ENCODE measurements at places on chromosomes 3 and 15.

DNA sequence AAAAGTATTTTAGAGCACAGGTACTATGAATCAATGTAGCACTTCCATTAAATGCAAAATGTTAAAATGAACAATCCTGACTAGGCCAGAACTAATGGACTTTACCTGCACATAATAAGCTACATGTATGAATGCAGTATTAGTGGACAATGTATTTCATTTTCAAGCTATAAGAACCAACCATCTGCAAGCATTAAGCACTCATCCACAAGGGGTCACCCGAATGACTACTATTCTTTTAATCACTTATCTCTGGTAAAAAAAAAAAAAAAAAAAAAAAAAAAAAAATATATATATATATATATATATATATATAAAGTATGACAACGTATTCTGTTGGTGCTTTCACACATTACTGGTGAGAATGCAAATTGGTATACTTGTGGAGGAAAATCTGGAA is 7.2 kb downstream of the HERC1 start:
- DNase-seq: no peak

DNA sequence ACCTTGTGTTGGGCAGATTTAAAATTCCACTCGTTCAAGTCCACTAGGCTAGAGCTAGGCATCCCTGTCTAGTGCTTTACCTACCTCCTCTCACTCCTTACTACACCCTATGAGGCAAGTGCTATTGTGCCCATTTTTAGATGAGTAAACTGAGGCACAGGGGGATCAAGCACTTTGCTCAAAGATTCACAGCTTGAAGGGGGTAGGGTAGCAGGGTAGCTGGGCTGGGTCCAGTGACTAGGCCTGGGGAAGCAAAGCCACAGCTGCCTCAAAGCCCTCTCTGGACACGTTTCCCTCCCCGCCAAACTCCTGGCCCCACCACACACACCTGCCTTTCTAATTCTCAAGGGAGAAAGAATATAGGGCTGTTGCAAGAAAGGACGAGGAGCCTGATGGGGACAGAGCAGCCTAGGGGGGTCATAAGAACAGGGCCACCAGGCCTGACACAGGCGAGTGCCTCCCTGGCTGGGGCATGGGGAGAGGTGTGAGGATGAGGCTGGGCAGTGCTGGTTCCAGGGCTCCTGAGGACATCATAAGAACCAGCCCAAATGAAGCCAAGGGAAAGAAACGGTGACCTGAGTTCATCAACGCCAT is 34.8 kb upstream of the SFMBT1 start:
- DNase-seq: no peak

DNA sequence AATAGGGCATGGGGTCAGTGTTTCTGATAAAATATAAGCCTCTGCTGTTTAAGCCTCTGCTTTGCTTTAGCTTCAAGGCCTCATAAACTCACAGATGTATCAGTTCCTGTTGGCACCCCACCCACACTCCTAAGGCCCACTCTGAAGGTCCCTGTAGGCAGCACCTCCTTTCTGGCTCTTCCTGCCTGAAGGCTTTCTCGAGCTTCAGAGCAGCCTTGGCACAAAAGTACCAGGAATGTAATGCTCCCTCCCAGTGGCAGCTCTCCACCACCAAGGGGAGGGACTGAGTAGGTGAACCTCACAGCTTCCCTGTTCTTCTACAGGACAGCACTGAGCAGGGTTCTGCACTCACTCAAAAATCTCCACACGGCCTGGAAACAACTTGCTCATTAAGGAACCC is 102.2 kb downstream of the ABHD5 start:
- DNase-seq: no peak

DNA sequence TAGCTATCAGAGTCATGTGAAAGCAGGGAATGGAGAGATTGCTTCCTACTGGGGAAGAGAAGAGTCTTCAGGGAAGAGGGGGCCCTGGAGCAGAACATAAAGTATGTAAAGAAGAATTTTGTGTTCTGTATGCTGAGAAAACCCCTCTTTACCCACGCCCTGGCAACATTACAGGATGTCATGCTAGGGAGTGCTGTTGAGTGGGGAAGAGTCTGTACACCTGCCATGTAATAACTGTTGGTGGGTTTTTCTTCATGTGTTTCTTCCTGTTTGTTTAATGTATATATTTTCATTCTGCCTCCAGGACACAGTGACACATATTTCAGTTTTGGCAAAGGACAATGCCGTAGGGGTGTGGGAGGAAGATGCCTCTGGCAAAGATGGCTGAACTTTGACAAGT is 122.8 kb upstream of the LPP start:
- DNase-seq: no peak

DNA sequence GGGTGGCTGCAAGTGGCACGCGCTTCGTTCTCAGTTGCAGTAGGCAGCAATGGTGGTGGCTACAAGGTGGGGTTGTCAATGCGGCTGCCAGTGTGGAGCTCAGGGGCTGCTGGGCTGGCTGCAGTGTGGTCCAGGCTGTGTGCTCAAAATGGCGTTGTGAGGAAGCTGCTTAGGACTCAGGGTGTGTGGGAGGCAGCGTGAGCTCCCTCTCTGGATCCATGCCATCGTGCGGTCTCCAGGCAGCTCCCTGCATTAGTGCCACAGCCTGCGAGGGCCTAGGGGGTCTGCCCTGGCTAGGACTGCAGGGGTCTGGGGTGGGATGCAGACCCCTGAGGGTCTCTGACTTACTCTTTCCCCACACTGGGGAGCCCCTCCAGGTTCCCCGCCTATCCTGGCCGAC is 397.2 kb downstream of the OCA2 start:
- DNase-seq: no peak

DNA sequence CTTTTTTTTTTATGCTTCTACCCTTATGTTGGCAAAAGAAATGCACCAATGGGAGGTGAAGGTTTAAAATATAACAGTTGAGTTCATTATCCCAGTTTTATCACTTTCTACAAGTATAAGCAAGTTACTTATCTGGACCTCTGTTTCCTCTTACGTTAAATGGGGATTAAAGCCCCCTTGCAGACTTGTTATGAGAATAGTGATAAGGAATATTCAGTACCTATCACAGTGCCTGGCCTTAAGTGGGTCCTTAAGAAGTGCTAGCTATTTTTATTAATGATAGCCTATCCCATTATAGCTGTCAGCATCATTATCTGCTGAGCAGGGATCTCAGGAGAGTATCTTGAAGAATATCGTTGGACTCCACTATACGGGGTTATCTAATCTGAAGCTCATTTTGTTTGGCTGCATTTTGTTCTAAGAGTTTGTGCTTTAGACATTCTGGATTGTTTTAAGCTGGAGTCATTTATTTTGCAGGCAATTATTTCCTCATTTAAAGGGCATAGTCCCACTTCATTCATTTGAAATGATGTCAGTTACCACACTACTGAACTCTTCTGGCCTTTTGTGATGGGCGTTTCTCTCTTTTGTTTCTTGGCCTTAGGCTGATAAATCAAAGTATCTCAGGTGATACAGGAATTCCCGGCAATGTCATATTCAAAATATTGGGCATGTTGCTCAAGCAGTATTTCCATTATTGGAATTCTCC is 28.8 kb downstream of the RAB8B start:
- DNase-seq: no peak

DNA sequence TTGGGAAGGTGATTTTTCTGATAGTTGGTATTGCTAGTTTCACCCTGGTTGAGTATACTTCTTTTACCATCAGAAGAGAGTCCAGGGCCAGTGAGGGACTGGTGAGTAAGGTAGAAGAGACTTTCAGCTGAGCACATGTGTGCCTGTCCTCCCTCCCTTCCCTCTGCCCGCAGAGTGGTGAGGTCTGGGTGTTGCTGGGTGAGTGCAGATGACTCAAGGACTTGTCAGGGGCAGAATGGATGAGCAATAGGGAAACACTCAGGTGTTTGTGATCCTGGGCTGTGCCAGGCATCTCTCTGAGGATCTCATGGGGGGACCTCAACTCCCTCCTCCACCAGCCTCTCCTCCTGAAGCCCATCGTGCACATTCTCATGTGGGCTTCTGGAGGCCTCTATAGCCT is 76.0 kb upstream of the GSK3B start:
- DNase-seq: no peak

GRCh38 chr3:78004571-78004970 is 964.7 kb downstream of the ROBO2 start:
- no peak for DNase-seq

GRCh38 chr3:97901313-97902248 is 70.7 kb downstream of the RIOX2 start:
- no peak for DNase-seq

DNA sequence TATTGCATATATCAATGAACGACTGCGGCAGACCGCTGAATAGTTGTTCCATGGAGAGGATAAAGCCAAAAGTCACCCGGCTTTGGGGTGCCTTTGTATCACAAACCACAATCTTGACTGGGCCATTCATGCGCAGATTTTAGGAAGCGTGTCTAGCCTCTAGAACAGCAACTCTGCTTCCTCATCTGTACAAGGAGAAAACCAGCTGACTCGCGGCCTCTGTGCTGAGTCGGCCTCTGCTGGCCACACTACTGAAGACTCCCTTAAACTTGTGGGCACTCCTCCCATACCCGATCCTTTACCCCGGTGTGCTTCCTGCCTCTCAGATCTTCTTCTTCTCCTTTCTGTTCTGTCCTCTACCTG is 872 bp downstream of the DLEC1 start:
- DNase-seq: no peak

GRCh38 chr3:71515636-71516365 is 67.7 kb downstream of the FOXP1 start:
- DNase-seq: no peak

DNA sequence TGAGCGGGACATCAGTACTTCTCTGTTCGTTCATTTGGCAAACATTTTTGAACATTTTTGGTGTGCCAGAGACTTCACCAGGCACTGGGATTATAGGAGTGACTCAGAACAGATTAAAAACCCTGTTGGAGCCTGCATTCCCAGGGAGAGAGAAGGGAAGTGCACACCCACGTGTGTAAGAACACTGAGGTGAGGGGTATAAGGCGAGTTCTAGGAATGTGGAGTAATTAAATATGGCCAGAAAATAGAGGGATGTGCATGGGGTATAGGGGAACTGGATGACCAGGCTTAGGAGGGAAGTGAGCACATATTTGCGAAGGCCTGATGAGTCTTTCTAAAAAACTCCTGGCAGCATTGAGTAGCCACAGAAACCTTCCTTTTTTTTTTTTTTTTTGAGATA is 401.2 kb upstream of the C2CD4B start:
- no peak for DNase-seq

GRCh38 chr3:59262076-59262498 is 212.3 kb upstream of the CFAP20DC start:
- DNase-seq: no peak

- no peak for DNase-seq
These were observed 50.4 kb upstream of the IGSF11 start for GRCh38 chr3:119085070-119085439.

DNA sequence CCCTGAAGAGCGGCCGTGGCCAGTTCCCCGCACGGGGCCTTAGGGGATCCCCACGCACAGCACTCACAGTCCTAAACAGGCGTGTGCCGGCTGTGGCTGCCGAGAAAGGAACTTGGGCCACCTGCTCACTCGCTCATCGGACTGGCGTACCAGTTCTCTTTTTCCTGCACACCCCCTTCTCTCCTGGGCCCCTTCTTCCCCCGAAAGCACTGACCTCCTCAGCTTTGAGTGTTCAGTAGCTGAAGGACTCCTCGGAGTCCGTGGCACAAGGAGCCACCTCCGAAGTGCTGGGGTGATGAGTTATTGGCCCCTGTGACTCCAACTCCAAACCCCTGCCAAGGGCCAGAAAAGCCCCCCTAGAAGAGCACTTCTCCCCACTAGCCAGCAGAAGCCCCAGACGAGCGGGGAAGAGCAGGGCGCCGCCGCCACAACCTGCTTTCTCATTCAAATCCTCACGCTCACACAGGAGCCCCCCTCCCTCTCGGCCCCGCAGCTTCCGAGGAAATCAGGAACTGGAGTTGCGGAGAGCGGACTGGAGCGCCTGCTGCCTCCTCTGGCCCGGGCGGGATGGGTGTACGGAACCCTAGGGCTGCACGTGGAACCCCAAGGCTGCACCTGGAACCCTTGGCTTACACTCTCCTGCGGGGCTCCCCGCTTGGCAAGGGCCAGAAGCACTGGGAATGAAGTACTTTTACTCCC is at the start of gene PLCH1:
TSS of gene PLCH1 (minus strand) at position 446 of the 699 bp plus-strand sequence. CDS start 40,847 bp downstream, outside the sequence.
- no peak for DNase-seq

DNA sequence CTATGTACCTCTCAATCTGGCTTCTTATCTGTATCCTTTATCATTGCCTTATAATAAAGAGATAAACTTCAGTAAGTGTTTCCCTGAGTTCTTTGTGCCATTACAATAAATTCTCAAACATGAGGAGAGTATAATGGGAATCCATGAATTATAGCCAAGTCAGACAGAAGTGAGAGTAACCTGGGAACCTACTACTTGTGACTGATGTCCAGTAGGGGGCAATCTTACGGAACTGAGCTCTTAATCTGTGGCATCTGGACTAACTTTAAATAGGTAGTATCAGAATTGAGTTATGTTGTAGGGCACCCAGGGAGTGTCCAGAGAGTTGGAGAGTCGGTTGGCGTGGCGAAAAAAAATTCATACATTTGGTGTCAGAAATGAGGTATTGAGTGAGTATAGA is 542.6 kb downstream of the ZBBX start:
- DNase-seq: no peak

GRCh38 chr15:75352186-75353080 is 5.6 kb downstream of the NEIL1 start:
- no peak for DNase-seq

DNA sequence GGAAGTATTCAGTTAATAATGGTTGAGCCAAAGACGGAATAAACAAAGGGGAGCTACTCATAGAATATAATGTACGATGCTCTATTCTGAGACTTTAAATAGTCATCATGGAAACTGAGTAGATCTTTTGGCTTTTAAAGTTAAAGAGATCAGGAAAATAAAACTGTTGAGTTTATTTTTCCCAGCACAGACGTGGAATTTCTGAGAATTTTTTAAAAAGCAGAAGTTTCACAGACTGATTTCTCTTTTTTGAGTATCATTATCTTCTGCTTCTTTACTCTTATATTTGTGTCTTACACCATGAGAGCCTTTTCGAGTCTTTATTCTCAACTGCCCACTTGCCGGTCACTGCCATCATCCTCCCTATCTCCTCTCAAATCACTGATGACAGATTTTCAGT is 13.2 kb downstream of the P2RY14 start:
- no peak for DNase-seq

DNA sequence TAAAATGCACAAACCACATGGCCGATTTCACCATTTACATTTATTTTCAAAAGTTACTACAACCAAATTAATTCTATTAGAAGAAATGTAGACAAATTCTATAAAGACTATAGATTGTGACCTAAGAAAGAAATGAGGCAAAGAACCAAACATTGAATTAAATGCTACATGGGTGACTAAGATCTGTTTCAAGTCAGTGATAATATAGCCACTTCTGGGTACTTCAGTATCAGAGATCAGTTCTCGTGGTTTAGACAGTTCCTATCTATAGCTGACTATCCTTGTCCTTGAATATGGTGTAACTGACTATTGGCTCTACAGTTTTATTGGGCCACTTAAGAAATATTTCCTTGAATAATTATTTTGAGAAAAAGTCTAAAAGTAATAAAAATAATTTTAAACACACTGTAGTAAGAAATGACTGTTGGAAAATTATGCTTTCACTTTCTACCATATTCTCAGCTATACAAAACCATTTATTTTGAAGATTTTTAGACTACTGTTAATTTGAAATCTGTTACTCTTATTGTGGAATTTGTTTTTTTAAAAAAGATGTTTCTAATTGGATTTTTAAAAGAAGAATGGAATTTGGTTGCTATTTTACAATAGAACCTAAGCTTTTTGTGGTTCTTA is 14.1 kb downstream of the KCNMB3 start:
- no peak for DNase-seq

Measured in stimulated activated CD8-positive, alpha-beta memory T cell treated with anti-CD3 and anti-CD28 coated beads, Interleukin-7, amount 100 ng/mL, for 1 hour (primary cell).